ENCODE measurements at places on chromosomes 5 and 9.

- DNase-seq, result no peak
Observed at GRCh38 chr9:13832446-13832845, 481.5 kb downstream of the NFIB start.

DNA sequence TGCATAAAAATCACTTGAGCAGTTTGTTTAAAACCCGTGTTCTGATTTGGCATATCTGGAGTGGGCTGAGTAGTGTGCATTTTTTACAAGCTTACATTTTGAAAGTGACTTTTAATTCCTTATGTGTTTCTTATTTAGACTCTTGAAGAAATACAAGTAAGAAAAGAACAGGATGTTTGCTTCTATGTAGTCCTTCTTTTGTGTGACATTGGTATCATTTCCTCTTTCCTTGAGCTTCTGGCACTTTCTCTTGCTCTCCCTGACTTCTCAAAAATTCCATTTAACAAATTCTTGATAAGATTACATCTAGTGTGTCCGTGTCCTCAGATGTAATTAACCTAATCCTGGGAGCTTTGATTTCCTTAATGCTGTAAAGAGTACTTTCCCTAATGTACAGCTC, 12.5 kb downstream of the GARNL3 start:
- no peak for DNase-seq

- DNase-seq, result no peak
Observed at GRCh38 chr5:64900618-64901017, 131.9 kb downstream of the CWC27 start.

DNA sequence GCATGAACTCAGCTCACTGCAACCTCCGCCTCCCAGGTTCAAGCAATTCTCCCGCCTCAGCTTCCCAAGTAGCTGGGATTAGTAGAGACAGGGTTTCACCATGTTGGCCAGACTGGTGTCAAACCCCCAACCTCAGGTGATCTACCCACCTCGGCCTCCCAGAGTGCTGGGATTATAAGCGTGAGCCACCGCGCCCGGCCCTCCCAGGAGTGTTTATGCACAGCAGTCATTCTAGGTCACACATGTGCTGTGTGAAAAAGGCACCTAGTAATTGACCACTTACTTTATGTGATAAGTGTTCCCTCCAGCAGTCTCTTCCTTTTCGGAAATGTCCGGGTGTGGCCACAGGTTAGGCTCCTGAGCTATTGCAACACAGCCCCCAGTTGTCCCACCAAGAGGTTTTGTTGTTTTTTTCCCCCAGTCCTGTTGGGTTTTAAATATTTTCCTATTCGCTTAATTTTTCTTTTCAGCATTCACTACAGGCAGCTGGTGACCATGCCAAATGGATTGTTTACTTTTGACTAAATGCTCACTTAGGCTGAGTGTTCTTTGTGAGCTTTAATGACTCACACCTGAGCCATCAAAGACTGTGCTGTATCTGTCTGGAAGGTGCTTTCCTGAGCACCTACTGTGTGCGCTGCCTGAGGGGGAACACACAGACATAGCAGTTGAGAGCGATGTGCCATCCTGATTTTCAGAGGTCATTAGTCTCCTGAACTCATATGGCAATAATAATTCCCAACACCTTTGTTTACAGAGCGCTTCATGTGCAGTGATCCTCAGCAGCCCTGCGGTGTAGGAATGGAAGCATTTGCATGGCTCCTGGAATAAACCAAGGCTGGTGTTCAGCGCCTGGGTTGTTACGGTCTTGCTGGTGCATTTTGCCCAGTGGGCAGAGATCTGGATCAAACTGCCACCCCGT, 94.3 kb downstream of the MVB12B start:
- no peak for DNase-seq

DNA sequence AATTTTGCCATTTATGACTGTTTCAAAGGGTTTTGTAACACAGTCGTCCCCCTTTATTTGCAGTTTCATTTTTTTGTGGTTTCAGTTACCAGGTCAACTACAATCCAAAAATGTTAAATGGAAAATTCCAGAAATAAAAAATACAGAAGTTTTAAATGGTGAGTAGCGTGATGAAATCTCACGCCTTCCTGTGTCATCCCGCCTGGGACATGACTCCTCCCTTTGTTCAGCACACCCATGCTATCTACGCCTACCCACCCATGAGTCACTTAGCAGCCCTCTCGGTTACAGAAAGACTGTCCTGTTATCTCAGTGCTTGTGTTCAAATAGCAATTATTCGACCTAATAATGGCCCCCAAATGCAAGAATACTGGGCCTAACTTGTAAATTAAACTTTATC, 765.3 kb upstream of the ADAMTS16 start:
- DNase-seq, result no peak

DNA sequence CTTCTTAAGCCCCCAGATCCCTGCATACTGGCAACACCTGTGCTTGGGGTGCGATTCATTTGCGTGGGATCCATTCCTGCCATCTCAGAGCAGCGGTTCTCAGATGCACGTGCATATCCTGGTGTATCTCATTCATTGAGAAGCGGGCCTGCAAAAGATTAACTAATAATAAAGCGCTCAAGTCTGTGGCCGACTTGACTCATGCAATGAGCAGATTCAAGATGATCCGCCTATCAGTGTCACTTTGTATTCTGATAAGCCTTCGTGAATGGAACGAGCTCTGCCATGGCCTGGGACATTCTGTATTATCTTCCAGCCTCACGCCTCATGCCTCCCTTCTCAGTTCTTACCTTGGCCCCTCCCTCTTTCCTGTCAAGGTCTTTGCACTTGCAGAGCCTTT, 22.3 kb downstream of the C1QTNF2 start:
- no peak for DNase-seq

- no peak for DNase-seq
Observed at GRCh38 chr9:124279531-124280175, 21.9 kb downstream of the NEK6 start.

- no peak for DNase-seq
Observed at GRCh38 chr5:78182838-78183237, 111.7 kb downstream of the AP3B1 start.

DNA sequence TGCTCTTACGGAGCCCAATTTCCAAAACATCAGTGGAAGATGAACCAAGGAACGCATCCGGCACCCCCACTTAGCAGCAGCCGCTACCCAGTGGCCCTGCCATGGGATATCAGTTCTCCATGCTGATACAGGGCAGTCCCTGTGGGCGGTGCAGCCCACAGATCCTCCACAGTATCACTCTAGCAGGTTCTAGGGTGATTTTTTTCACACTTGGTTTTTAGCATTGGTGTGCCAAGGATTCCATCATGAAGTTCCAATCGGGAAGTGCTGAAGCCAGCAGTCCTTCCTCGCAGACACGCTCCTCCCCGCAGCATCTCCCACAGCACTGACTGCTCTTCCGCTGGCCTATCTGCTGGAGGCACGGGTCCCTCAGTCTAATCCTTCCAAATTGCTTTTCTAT, 261.9 kb downstream of the SYK start:
- DNase-seq, result no peak

GRCh38 chr5:33023649-33024048, 312.5 kb downstream of the NPR3 start:
- no peak for DNase-seq

- DNase-seq, result no peak
Observed at GRCh38 chr5:151023047-151023615, 2.7 kb downstream of the GPX3 start.

DNA sequence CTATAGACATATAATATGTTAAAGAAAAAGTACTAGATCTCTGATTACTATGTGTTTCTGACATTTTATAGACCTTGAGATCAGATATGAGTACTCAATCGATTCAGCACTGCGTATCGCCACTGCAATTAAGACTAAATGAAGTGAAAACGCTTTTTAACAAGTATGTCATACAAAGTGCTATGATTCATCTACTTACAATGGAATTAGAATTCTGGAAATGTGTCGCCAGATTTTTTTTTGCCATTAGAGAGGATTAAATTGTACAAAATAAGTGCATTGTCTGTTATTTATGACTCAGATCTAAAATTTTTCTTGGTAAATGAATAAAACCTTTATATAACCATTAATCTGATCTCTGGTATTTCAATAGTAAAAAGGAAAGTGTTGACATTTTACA, 20.0 kb upstream of the AGGF1 start:
- DNase-seq, result no peak

DNA sequence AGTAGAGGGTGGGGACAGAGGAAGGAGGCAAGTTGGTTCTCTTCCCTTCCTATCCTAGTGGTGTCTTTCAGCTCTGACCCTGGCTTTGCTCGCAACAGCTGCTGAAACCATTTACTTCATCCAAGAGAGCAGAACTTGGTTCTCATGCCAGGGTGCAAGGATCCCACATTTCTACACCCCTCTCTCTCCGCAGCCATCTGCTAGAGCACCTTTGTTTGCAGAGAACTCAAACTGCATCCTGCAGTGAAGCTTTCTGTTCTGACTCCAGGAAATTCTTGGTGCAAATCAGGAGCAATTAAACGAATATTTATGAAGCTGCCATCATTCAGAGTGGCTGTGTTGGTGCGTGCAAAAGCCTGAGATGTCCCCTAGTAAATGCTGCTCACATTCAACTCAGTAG, 31.9 kb downstream of the NEUROG1 start:
- no peak for DNase-seq

DNA sequence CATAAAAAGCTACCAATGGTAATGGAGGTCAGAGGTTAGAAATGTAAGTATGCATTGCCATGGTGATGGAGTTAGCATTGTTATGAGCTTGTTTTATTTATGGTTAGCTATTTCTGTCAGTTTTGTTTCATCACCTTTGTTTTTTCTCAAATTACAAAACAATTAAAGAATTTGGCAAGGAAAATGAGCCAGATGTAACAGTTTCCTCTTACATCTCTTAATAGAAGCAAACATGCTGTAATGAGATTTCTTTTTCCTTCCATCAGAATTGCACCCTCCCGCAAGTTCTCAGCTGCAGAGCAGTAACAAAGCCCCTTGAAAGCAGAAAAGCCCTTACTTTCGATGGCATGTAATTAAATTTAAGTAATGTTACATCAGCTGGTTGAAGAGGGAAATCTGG, 233.0 kb downstream of the SGCD start:
- DNase-seq, result no peak

GRCh38 chr9:38195737-38196161, 126.7 kb upstream of the SHB start:
- no peak for DNase-seq

DNA sequence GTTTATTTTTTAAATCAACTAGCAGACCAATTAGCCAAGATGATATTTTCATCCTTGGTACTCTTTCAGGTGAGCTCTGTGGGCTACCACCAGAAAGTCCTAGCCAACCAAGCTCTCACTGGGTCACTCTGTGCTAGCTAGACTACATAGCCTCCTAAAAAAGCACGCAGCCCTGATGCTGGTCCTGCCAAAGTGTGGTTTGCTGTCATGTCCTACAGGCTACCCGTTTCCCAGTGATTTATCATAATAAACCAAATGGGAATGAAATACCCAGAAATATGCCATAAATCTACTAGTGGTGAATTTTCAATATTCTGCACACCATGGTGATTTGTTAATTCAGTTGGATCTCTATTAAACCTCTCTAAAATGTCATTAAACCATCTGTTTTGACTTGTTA, 481.4 kb downstream of the RAB3C start:
- DNase-seq, result no peak

DNA sequence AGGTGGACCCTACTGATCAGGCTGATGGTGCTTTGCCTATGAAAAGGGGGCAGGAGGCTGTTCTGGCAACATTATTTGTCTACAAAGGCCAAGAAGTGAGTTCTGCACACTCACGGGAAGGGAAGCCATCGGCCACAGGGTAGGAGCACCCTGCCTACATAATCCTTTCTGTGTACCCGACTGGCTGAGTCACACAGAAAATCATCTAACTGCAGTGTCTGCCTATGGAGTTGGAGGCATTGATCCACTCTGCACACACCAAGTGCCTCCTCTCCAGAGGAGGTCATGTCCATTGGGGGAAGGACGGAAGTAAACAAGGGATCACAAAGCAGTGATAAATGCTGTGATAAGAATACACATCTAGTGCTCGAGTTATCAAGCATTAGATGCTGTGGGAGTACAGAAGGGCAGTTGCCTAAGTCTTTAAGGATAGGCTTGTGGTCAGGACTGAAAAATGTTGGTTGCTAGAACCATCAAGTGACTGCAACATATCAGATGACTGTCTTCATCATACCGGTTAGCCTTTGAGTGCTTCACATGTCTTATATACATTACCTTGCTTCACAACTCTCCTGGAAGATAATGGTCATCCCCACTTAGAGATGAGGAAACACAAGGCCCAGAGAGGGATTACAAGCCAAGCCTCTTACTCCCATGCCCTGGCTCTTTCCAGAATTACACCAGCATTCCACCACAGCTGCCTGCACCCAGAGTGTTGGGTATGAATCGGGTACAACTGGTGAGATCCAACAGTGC, 1.3 kb upstream of the SLC2A8 start:
- DNase-seq, result no peak

- no peak for DNase-seq
Observed at GRCh38 chr9:136650021-136650420, 12.7 kb upstream of the EGFL7 start.

DNA sequence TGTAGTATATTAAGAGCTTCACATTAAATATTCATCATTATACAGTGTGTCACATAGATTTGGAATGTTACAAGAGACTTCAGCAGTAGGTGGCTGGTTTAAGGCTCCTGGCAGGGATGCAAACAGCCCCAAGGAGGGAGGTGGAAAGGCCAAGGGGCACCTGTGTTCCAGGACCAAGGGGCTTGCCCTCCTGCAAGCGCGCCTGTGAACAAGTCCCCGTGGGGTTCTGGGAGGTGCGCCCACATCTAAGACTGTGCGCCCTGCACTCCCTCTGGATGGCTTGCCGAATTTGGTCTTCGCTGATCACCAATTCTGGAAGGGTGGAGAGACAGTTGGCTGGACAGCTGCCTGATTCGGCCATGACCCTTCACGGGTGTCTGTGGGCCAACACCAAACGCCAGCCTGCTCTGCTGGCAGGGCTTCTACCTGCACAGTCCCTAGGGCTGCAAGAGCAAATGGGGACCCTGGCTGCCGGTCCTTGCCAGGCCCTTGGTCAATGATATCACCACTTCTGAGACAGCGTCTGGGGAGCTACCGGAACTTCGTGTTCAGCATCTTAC, 12.1 kb upstream of the SLC25A51 start:
- DNase-seq, result no peak

- no peak for DNase-seq
Observed at GRCh38 chr5:151123897-151124751, 33.5 kb downstream of the ANXA6 start.

DNA sequence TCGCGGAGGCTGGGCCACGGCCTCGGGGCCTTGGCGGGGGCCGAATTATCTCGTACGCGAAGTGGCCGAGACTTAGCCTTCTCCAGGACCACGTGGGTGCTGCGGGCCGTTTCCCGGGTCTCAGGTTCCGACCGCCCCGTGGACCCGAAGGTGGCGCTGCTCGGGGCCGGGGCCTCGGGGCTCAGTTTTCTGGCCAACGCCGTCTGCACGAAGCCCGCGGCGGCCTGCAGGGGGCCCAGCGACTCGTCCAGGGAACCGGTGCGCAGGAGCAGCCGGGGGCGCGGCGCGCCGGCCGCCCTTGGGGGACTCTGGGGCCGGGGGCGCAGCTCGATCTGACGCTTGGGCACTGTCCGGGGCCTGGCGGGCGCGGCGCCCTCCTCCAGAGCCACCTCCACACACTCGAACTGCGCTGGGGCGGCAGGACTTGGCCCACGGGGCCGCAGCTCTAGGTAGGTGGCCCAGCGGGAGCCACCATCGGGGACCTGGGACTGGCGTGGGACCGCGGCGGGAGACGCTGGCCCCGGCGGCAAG, 716 bp downstream of the PROB1 start:
- peak; percentile 65 for DNase-seq

GRCh38 chr9:73806876-73807275, 655.2 kb downstream of the ANXA1 start:
- no peak for DNase-seq

GRCh38 chr9:134240361-134240760, 76.0 kb upstream of the RNU6ATAC start:
- DNase-seq, result no peak
